ENCODE measurements at places on chromosomes 13 and 19.

DNA sequence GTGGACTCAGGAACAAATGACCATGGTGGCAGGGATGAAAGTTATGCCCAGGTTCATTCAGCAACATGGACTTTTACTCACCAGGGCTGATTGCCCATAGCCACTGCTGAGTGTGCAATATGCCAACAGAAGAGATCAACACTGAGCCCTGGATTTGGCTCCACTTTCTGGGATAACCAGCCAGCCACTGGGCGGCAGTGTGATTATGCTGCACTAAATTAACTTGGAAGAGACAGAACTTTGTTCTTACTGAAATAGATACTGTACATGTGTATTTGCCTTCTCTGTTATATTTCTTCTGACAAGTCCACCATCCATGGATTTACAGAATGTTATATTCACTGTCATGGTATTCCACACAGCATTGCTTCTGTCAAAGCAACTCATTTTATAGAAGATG lies 257.4 kb downstream of the TDRD3 start:
- no peak for DNase-seq

GRCh38 chr13:74273581-74273980 lies 139.4 kb upstream of the KLF12 start:
- DNase-seq, result no peak

GRCh38 chr13:102333320-102334198 lies 68.3 kb downstream of the FGF14 start:
- no peak for DNase-seq

DNA sequence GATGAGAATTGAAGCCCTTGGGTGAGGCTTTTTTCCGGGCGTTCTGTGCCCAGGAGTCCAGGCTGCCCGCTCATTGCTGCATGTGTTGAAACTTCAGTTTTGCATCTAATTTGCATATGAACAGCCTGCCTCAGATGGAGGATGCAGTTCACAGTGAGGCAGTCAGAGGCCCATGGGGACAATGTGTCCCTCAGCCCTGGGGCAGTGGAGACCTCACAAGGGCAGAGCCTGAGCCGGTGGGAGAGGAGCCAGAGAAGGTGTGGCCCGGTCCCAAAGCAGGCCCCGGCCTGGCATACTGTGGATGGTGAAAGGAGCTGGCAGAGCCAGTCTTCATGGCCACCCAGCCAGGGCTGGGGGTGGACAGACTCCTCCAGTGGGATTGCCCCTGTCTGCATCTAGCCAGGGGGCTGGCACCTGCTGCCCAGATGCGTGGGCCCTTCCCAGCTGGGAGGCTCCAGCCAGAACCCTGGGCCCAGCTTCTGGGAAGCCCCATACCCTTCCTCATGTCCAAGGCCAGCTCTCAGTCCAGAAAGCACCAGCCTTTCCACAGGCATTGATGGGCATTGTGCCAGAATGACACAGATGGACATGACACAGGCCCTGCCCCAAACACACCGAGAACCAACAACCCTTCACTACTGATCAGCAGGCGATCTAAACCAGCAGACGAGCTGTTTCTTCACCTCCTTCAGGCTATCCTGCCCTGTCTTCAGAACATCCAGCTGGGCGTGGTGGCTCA lies 32.9 kb upstream of the KCTD15 start:
- no peak for DNase-seq

DNA sequence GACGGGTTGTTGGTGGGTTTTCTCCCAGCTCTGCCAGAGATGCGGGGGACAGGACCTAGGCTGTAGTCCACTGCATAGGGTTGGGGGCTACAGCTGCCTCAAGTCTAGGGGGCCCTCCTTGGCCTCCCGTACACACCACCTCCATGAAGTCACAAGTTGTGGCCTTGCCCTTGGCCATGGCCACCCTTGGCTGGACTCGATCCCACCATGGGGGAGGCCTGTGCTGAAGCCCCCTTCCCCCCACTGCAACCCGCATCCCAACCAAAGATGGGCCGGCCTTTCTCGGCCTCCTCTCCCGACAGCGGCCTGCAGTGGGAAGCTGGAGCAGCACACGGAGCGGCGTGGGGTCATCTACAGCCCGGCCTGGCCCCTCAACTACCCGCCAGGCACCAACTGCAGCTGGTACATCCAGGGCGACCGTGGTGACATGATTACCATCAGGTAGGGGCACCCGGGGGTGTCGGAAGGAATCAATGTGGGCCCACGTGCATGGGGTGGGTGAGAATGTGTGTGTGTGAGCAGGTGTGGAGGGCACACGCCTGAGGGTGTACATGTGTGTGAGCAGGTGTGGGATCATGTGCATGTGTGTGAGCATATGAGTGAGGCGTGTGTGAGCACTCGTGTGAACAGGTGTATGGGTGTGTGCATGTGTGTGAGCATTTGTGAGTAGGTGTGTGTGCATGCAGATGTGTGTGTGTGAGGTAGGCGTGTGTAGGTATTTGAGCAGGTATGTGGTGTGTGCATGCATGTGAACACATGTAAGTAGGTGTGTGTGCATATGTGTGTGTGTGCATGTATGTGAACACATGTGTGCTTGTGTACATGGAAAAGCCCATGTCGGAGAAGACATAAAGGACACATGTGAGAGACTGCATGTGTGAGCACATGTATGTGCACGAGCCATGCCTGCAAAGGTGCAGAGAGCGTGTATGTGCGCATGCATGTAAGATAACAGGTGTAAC lies 8.7 kb downstream of the LRP3 start:
- no peak for DNase-seq

- no peak for DNase-seq
These were observed 61.6 kb upstream of the MED4 start for GRCh38 chr13:48156466-48156865.

GRCh38 chr13:20182231-20182846 lies 10.4 kb downstream of the GJB2 start:
- DNase-seq, result peak; percentile 39

DNA sequence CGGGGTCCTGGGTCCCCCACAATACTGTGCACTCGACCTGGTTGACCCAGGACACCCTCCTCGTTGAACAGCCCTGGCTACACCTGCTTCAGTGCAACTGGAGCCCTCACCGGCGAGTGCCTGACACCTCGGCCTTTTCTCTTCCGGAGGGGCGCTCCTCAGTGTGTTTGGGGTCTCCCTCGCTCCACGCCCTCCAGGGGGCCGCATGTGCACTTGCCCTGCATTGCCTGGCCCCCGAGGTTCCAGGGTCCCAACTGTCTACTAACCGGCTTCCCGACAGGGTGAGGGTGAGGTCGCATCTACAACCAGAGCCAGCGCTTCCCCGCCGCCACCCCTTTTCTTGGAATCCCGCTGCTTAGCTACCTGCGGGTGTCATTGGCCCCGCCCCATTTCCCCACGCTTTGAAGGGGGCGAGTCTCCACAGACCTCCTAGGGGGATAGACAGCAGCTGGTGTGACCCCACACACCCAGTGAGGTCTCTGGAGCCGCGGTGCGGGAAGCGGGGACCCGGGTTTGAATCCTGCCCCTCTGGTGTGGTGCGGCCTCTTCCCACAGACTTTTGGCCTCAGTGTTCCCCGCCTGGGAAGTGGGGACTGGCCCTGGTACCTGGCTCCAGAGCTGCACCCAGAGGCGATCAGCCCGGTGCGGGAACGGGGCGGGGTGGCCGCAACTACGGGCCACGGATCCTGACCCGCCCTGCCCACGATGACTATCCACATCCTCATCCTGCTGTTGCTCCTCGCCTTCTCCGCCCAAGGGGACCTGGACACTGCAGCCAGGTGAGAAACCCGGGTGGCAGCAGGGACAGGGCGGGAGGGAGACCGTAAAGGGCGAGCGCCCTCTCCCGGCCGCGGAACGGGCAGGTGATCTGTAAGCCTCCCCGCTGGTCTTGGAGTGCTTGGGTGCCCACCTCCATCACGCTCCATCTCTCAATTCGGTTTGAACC lies at the start of gene ADM5:
Gene ADM5, plus strand, starts transcription at position 462 of the 946 bp plus-strand sequence. Its CDS starts 244 bp downstream, at position 706.
- no peak for DNase-seq

GRCh38 chr19:34319785-34320184 lies 45.2 kb upstream of the GPI start:
- DNase-seq, result no peak

GRCh38 chr13:24022568-24022967 lies 125.3 kb upstream of the C1QTNF9B start:
- no peak for DNase-seq

- DNase-seq, result peak; percentile 76
These were observed 16.6 kb upstream of the LRP3 start for GRCh38 chr19:33177417-33177979.

GRCh38 chr13:30111810-30112209 lies 195.5 kb downstream of the KATNAL1 start:
- DNase-seq, result no peak

DNA sequence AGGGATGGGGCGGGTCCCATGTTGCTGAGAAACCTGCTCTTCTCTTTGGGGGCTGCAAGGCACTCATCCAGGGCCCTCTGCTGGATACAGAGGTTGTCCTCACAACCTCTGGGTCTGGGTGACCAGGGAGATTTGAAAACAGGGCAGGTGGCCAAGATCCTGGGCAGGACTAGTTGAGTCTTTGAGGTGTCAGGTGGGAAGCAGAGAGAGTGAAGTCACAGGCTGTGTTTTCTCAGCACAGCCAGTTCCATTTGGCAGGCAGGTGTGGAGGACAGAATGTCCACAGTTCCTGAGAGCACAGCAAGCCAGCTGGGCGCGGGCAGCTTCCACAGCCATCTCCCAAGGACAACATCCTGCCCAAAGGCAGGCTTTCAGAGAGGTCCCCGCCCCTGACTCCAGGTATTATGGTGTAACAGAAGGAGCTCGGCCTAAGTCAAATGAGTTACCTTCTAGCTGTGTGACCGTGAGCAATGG lies 118.8 kb downstream of the NUFIP1 start:
- no peak for DNase-seq

GRCh38 chr13:91664039-91664438 lies 265.6 kb downstream of the GPC5 start:
- no peak for DNase-seq

Measured in NK-92 treated with Interleukin-12 subunit alpha and Interleukin-12 subunit beta, amount 100 ng/mL, for 24 hours (cell line).